Fibroblast of skin of left quadriceps (primary cell): ENCODE measurements at places on chromosomes 16 and 17.

DNA sequence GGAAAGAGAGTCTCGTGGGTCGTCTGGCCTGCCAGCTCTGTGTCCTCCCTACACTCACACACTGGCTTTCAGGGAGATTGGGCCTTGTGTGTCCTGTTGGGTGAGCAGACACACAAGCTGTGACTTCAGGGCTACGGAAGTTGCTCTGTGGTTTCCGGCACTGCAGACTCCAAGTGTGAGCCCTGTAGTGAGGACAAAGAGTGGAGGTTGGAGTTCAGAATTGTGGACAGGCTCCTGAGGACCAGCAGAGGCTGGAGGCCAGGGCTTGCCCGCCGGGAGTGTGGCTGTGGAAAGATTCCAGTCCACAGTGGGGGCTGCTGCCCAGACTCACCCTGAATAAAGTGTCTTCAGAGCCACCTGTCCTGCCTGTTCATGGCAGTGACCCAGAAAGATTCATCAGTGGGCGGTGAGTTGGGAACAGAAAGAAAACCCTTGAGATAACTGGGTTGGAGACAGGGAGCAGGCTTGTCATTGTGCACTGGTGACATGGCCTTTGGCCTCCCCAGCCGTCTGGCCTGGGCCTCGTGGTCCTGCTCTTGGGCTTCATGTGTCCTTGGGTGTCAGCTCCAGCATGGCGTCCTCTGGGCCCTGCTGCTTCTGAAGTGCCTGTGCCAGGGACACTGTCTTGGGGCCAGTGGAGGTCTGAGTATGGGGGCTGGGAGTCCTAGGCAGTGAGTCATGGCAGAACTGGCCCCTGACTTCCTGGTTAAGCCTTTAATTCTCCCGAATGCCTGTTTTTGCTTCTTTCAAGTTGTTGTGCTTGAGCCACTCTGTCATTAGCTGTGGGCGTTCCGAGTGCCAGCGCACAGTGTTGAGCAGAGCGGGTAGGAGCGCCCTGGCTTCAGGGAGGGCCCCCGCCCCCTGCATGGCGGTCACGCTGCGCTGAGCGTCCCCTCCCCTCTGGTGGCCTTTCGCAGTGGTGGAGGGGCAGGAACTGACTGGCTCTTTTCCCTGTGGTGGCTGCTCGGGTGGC lies 19.9 kb upstream of the ZNF750 start:
- DNase-seq, result no peak

- no peak for DNase-seq
Measured at GRCh38 chr17:39051001-39051585, 83.9 kb upstream of the FBXO47 start.

- DNase-seq, result peak; percentile 71
Measured at GRCh38 chr17:63405741-63406261, 40.3 kb downstream of the CYB561 start.

GRCh38 chr17:67260170-67260987 lies 15.4 kb upstream of the HELZ start:
- peak; percentile 87 for DNase-seq

GRCh38 chr17:37174205-37174604 lies 201.6 kb upstream of the C17orf78 start:
- no peak for DNase-seq

DNA sequence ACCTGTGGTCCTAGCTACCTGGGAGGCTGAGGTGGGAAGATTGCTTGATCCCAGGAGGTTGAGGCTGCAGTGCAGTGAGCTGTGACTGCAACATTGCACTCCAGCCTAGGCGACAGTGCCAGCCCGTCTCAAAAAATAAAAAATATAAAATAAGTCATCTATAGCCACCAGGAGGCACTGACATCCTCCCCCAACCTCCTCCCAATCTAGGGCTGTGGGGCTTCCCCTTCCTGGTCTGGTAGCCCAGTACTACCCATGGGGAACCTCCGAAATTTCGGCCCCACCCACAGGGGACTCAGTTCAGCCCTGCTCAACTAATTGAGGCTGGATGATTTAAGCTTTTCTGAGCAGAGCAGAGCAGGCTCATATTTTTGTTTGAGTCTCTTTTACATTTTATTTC lies 3.2 kb downstream of the ZSCAN10 start:
- DNase-seq, result no peak

DNA sequence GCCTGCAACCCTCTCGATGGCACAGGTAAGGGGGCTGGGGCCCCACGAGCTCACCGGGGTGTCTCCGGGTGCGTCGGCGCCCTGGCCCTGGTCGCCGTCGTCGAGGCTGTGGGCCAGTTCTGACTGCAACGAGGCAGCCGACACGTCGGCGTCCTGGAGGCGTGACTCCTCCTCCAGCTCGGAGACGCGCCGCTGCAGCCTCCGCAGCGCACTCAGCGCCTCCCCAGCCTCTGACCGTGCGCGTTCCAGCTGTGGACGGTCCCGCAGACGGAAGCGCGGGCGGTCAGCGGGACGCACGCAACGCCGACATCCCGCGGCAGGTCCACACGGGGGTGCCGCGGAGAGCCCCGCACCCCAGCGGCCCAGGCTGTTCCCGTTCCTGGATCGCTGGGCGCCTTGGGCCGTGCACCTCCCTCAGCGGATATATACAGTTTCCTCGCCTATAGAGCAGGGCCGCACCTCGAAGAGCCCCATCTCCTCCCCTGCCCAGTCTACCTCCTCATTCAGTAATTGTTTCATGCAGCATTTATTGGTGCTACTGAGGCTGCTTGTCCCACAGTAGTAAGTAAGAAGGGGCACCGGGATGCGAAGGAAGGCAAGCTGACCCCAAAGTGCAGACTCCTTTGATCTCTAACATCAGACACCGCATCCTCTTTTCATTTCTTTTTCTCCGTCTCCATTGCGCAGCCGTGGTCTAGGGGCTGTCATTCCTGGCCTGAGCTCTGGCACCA lies 5.8 kb downstream of the THOC6 start:
- DNase-seq, result no peak

GRCh38 chr16:23855010-23855409 lies 19.2 kb downstream of the PRKCB start:
- no peak for DNase-seq

GRCh38 chr16:47712276-47713224 lies 251.4 kb downstream of the PHKB start:
- no peak for DNase-seq

- no peak for DNase-seq
Measured at GRCh38 chr17:50477976-50478375, 684 bp upstream of the RSAD1 start.

GRCh38 chr17:39238311-39238972 lies 12.7 kb upstream of the STAC2 start:
- no peak for DNase-seq
